ENCODE measurements at places on chromosomes 6 and 20.

- DNase-seq = no peak
Measured at GRCh38 chr6:151699719-151700118, 107.8 kb upstream of the ESR1 start.

DNA sequence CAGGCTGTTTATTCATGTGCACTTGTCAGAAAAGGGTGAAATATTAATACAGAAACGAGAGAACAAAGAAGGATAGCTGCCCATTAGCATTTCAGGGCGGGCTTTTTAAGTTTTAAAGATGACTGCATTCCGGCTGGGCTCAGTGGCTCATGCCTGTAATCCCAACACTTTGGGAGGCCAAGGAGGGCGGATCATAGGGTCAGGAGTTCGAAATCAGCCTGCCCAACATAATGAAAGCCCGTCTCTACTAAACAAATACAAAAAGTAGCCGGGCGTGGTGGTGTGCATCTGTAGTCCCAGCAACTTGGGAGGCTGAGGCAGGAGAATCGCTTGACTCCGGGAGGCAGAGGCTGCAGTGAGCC, 130.5 kb downstream of the HFE start:
- no peak for DNase-seq

DNA sequence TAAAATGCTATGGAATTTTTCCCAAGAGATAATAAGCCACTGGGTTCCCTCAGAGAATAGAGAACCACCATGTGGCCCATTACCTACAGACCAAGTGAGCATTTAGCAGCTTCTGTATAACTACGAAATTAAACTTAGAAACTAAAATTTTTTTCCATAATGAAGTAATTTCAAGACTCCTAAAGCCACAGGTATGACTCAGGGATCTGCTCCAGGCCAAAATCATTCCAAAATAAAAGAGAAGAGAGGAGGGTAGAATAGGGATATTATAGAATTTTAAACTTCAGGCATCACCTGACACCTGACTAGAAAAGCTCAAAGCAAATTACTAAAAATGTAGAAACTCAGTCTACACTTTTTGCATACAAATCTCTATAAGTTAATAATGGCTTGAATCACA, 108.9 kb upstream of the DST start:
- no peak for DNase-seq

- no peak for DNase-seq
Measured at GRCh38 chr6:43386492-43386891, 17.0 kb upstream of the ZNF318 start.

GRCh38 chr6:79546186-79546585, 9.0 kb upstream of the LCA5 start:
- no peak for DNase-seq

DNA sequence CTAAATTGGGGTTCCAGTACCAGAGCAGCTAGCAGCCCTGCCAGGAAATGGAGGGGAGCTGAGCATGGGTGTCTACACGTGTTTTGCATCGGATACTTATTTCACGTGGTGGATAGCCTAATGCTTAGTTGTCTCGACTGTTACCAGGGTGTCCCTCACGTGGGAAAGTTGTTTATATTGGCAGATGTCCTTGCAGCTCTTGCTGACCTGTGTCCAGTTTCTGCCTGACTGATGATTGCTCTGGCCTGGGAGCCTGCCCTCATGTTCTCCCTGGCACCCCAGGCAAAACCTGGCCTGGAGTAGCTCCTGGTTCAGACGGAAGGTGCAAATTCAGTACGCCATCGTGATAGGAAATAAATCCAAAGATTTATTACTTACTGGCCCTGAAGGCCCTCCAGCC, 11.8 kb upstream of the FERMT1 start:
- DNase-seq = no peak

DNA sequence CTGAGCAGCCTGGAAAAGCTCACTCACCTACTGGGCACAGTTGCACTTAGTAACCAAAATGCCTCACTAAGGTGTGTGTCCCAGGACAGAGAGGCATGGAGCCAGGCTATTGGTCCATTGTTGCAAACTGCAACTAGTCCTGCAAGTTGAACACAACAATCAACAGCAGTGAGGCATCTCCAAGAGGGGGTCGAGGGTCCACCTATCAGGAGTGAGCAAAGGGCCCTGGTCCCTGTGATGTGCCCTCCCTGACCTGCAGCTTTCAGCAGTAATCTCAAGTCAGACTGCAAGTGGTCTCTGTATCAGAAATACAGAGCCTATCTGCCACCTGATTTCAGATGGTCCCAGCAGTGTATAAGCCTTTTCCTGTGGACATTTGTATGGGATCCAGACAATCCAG, 50.2 kb upstream of the TGM3 start:
- no peak for DNase-seq

DNA sequence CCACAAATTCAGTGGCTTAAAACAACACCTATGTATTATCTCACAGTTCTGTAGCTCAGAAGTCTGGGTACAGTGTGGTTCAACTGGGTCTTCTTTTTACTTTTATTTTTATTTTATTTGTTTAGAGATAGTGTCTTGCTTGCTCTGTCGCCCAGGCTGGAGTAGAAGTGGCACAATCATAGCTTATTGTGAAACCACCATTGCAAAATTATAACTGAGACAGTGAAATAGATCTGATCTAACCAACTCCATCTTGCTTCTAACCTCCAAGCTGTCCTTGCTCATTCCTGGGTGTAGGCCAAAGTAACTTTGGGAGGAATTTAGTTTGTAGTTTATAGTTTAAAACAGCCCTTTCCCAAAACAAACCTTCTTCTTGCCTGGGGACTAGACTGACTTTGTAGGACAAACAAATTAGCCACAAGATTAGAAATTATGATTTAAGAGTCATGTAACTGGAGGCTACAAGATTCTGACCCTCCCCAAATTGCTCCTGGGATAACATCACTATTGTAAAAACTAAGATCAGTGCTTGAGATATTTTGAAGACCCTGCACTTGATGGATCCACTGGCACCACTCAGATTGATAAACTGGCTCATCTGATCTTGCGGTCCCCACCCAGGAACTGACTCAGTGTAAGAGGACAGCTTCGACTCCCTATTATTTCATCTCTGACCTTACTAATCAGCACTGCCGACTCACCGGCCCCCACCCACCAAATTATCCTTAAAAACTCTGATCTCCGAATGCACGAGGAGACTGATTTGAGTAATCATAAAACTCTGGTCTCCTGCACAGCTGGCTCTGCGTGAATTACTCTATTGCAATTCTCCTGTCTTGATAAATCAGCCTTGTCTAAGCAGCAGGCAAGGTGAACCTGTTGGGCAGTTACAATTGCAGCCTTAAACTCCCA, 193.4 kb upstream of the CDYL start:
- no peak for DNase-seq

DNA sequence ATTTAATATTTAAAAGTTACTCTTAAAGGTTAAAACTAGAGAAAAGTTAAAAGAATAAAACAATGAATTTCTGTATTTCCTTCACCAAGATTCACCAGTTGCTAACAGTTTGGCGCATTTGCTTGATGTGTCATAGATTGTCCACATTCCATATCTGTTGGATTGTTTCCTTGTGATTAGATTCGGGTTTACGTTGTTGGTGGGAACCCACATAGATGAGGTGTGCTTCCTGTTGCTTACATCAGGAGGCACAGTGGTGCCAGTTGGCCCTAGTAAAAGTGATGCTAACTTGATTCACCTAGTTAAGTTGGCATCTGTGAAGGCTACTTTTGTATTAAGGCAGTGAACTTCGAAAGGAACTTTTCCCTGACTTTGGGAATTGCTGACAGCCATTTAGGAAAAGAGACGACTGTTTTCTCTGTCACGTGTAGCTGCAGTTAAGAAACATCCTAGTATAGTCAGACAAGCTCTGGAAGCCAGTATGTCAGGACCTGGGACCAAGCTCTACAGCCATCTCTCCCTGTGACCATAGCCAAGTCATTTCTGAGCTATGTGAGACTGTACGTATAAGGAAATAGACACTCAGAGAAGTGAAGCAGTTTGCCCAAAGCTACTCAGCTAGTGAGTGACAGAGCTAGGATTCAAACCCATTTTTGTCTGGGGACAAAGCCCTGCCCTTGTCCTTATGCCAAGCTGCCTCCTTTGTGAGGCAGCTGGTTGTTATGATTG, 49.0 kb downstream of the PPARD start:
- no peak for DNase-seq

DNA sequence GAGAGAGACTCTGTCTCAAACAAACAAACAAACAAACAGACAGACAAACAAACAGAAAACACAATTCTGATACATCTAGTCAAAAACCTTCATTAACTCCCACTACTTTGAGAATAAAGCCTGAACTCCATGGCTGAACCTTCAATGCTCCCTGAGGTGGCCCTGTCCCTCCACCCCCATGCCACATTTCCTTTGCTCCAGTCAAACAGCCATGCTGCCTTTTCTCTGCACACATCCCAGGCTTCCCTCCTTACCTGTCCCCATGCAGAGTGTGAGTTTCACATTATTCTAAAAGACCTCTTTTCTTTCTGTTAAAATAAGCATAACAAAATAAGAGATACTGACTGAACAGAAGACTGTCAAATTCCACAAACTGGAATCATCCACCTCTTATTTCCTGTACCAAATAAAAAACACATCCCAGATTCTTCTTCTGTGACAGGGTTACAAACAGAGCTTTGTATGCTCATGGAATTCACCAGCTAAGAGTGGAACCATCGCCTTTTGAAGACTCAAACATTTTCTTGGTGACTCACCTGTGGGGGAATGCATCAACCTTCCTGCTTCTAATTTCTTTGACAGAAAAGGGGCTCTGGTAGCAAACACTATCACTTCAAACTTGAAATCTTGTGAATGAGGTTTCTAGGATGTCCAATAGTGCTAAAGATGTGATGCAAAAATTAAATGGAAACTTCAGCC, 71.0 kb upstream of the SLC22A16 start:
- DNase-seq = no peak

GRCh38 chr20:5718896-5719595, 31.2 kb upstream of the SHLD1 start:
- DNase-seq = no peak

- no peak for DNase-seq
Measured at GRCh38 chr6:130046671-130047070, 28.3 kb downstream of the L3MBTL3 start.

- no peak for DNase-seq
Measured at GRCh38 chr6:95601133-95601532, 23.8 kb downstream of the MANEA start.

DNA sequence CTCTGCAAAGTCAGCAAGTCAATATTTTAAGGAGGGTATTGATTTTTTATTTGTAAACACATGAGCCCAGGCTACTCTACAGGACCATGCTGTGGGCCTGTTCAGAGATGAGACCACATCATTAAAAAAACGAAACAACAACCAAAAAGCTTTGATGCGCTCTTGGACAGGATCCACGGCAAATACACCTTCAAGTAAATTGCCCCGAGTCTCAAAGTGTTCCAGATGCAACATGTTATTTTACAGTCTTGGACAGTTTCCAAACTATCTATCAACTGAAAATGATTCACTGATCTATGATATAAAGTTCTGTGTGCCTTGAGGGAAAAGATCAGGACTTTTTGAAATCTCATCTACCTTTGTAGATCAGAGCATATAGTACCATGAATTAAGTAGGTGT, 25.8 kb upstream of the CARMIL1 start:
- no peak for DNase-seq

- no peak for DNase-seq
Measured at GRCh38 chr20:20733943-20734342, 21.5 kb upstream of the RALGAPA2 start.

DNA sequence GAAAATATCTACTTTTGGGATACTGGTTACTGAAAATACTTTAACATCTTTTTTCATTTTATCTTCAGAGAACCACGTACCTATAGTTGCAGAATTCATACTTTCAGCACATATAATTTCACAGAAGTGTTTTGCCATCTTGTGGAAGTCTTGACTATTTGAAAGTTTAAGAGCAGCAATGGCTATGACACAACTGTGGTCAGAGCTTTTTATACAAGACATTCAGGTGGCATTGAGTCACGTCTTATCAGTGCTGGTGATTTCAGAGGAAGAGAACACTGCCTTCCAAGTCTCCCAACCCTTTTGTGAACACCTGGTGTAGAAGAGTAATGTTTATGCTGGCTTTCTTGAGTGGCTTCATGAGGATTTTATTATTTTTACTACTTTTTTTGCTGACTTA, 171.6 kb downstream of the ARID1B start:
- DNase-seq = no peak

GRCh38 chr6:134314006-134314821, 3.7 kb downstream of the SGK1 start:
- no peak for DNase-seq

- no peak for DNase-seq
Measured at GRCh38 chr6:73712535-73713173, 16.7 kb downstream of the CD109 start.

DNA sequence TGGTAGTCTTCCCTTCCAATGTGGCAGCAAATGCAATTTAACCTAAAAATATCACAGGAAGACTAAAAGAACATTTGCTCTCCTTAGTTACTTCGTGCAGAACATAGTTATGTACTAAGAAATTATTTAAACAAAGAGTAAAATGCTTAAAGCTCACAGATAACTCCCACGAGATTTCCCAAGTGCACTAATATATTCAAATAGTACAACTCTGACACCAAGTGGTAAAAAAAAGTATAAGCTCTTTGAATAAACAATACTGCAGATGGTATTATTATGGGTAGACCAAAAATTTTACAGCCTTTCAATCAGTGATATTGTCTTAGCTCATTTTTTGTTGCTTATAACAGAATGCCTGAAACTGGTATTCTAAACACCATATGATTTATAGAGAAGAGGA, 52.8 kb upstream of the FILIP1 start:
- DNase-seq = no peak

DNA sequence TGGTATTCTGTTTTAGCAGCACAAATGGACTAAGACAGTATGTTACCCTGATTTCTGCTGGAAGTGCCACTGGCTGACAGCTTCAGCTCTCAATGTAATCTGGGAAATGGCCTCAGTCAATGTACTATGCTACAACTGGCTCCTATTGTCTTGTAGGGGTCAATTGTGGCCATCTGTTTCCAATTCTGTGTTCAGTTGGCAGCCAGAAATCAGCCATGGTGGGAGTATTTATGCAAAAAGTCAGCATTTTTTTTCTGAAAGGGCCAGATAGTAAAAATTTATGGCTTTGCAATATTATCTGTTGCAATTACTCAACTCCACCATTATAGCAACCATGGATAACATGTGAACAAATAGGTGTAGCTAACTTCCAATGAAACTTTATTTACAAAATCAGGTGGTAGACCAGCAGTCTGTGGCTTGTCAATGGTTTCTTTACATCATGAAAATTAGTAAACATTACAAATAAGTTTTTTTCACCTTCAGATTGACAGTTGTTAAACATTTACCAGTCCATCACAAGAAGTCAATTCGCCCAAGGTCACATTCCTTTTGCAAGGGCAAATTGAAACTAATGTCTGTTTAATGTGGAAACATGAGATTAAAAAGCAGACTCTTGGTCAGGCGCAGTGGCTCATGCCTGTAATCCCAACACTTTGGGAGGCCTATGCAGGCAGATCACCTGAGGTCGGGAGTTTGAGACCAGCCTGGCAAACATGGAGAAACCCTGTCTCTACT, 58.3 kb upstream of the TSHZ2 start:
- no peak for DNase-seq

DNA sequence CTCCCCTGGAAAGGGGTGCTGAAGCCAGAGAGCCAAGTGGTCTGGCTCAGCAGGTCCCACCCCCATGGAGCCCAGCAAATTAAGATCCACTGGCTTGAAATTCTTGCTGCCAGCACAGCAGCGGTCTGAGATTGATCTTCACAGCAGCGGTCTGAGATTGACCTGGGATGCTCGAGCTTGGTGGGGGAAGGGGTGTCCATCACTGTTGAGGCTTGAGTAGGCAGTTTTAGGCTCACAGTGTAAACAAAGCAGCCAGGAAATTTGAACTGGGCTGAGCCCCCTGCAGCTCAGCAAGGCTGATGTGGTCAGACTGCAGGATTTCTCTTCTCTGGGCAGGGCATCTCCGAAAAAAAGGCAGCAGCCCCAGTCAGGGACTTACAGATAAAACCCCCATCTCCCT, 41.3 kb upstream of the B3GAT2 start:
- DNase-seq = no peak

Data from CD4-positive, alpha-beta T cell (primary cell).